Esophagus squamous epithelium (tissue), 5 donors: ENCODE measurements at places on chromosomes 3 and 15.

GRCh38 chr3:2635511-2635910 is 474.7 kb downstream of the IL5RA start:
- no peak overlapping the region for H3K27ac ChIP-seq
- no peaks in the 10 kb centered on the region for H3K36me3 ChIP-seq
- no peak overlapping the region for H3K4me3 ChIP-seq
- DNase-seq: no peak
- no peaks in the 10 kb centered on the region for H3K4me1 ChIP-seq

- no peak overlapping the region for H3K4me3 ChIP-seq
- no peaks in the 10 kb centered on the region for H3K27me3 ChIP-seq
- H3K4me1 ChIP-seq: peaks cover 8% of the 10 kb centered on the region
- H3K36me3 ChIP-seq: no peaks in the 10 kb centered on the region
- no peak overlapping the region for H3K27ac ChIP-seq
- no peak for DNase-seq
Observed at GRCh38 chr3:157073810-157074209, 86.1 kb downstream of the CCNL1 start.

GRCh38 chr3:114080201-114080600 is 23.7 kb downstream of the QTRT2 start:
- H3K27ac ChIP-seq: no peak overlapping the region
- H3K4me1 ChIP-seq: no peaks in the 10 kb centered on the region
- DNase-seq: no peak
- peaks cover 10% of the 10 kb centered on the region for H3K36me3 ChIP-seq
- no peak overlapping the region for H3K4me3 ChIP-seq
- H3K27me3 ChIP-seq: no peaks in the 10 kb centered on the region

DNA sequence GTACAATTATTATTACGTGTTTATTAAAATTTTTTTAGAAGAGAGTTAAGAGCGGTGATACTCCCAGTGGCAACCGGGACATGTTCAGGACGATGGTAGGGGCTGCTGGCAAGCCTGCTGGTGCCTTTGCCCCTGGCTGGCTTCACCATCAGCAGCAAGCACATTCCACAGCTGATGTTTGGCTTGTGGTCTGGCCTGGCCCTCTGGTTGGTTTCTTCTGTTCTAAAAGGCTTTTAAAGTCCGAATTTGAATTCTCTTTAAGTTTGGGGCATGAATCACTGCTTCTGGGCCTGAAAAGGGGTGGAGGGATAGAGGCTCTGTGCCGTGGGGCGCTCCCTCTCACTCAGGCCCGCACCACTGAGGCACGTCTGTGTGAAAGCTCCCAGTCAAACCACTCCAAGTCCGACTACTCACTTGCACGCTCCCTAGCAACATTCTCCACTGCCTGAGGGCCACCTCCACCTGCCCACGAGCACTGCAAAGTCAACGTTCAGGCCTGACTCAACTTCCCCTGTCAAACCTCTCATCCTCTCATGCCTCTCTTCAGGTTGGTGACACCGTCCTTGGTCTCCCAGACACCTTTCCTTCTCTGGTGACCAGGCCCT is 10.1 kb downstream of the ITGA11 start:
- no peaks in the 10 kb centered on the region for H3K27me3 ChIP-seq
- H3K36me3 ChIP-seq: no peaks in the 10 kb centered on the region
- peak overlapping the region; percentile 49 for H3K27ac ChIP-seq
- no peak overlapping the region for H3K4me3 ChIP-seq
- peaks cover 20% of the 10 kb centered on the region for H3K4me1 ChIP-seq

GRCh38 chr3:135243616-135244015 is 448.6 kb downstream of the EPHB1 start:
- no peak overlapping the region for H3K4me3 ChIP-seq
- no peak overlapping the region for H3K27ac ChIP-seq
- no peak for DNase-seq
- no peaks in the 10 kb centered on the region for H3K4me1 ChIP-seq
- no peaks in the 10 kb centered on the region for H3K27me3 ChIP-seq
- H3K36me3 ChIP-seq: no peaks in the 10 kb centered on the region

- H3K27me3 ChIP-seq: no peaks in the 10 kb centered on the region
- H3K27ac ChIP-seq: no peak overlapping the region
- H3K4me1 ChIP-seq: no peaks in the 10 kb centered on the region
- DNase-seq: no peak
Observed at GRCh38 chr3:24110051-24110450, 165.0 kb downstream of the NR1D2 start.

DNA sequence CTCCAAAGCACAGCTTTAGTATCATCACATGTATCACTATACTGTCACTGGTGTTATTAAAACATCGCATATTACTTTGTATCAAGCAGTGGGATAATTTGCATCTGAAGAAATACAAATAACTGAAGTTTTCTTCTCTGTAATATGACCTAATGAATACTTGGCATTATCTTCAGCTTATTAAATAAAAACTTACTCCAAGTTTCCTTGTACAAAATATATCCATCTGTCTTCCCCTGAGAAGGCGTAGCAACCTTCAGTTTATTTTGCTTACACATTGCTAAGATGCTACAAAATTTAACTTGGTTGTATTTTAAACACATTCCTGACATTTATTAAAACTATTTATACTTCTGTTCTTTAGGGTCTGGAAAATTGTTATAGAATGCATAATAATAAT is 13.7 kb downstream of the FGF7 start:
- H3K4me3 ChIP-seq: no peak overlapping the region
- peak overlapping the region; percentile 10 for H3K27ac ChIP-seq
- peaks cover 27% of the 10 kb centered on the region for H3K4me1 ChIP-seq
- no peak for DNase-seq
- H3K27me3 ChIP-seq: no peaks in the 10 kb centered on the region
- H3K36me3 ChIP-seq: no peaks in the 10 kb centered on the region

GRCh38 chr3:18372786-18373405 is 52.2 kb downstream of the SATB1 start:
- no peak overlapping the region for H3K27ac ChIP-seq
- no peaks in the 10 kb centered on the region for H3K4me1 ChIP-seq
- no peak for DNase-seq
- H3K36me3 ChIP-seq: no peaks in the 10 kb centered on the region

GRCh38 chr3:64958199-64958843 is 270.5 kb upstream of the ADAMTS9 start:
- H3K4me1 ChIP-seq: peaks cover 16% of the 10 kb centered on the region
- peak overlapping the region; percentile 18 for H3K27ac ChIP-seq
- H3K4me3 ChIP-seq: no peak overlapping the region
- H3K36me3 ChIP-seq: no peaks in the 10 kb centered on the region

DNA sequence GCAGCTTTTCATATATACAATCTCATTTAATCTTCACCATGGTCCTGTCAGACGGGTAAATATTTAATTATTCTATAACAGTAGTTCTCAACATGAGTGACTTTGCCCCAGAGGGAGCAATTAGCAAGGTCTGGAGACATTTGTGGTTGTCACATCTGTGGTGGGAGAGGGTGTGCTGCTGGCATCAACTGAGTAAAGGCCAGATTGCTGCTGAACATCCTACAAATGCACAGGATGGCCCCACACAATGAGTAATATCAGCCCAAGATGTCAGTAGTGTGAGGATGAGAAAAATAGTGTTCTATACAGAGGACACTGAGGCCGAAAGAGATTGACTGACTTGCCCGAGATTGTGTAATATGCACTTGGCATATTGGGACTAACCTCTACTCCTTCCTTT is 156.0 kb downstream of the AGBL1 start:
- H3K27ac ChIP-seq: no peak overlapping the region
- DNase-seq: no peak
- H3K4me3 ChIP-seq: no peak overlapping the region
- H3K27me3 ChIP-seq: peaks cover 22% of the 10 kb centered on the region
- peaks cover 9% of the 10 kb centered on the region for H3K4me1 ChIP-seq

DNA sequence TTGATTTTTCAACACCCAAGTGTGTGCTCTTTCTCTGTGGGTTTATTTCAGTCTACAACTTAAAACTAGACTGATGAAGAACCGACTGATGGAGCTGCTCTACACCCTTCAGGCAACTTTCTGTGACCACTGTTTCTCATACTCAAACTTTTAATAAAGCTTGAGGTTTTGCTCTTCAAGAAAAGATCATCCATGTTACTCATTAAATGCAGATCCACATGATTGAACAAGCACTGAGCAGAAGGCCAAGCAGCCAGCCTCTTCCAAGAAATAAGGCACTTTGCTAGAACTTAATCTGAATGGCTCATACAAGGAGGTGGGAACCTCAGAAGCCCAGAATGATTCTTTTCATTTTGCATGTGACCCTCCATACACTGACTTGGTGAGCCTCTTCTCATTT is 8.7 kb downstream of the SLC27A2 start:
- H3K27ac ChIP-seq: no peak overlapping the region
- H3K4me3 ChIP-seq: no peak overlapping the region
- no peaks in the 10 kb centered on the region for H3K36me3 ChIP-seq

DNA sequence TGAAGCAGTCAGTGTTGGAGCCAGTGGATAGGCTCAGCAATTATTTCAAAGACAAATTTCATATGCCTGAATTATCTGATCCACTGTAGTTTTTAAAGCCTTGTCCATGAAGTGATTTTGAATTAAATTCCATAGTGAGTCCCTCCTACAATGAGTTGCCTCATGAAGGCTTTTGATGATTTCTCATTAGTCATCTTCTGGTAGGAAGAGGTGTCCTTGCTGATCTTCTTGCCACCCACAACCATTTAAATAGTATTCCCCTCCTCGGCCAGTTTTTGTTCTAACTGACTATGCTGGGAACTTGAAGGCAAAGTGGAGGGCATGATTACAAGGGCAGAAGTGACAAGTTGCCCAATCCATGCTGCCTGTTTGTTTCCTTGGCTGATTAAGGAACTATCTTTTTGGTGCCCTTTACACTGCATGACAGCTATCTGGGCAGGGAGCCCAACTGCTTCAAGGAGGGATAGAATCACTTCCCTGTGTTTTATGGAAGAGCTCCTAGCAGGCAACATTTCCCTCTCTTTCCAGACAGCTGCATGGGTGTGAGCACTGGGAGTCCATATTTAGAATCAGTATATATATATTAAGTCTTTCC is 617.5 kb downstream of the ZPLD1 start:
- H3K27me3 ChIP-seq: no peaks in the 10 kb centered on the region
- H3K4me3 ChIP-seq: no peak overlapping the region
- no peaks in the 10 kb centered on the region for H3K36me3 ChIP-seq
- no peaks in the 10 kb centered on the region for H3K4me1 ChIP-seq
- DNase-seq: no peak

GRCh38 chr3:156181509-156181908 is 61.1 kb downstream of the KCNAB1 start:
- H3K27ac ChIP-seq: no peak overlapping the region
- no peak overlapping the region for H3K4me3 ChIP-seq
- no peaks in the 10 kb centered on the region for H3K36me3 ChIP-seq
- H3K27me3 ChIP-seq: no peaks in the 10 kb centered on the region

DNA sequence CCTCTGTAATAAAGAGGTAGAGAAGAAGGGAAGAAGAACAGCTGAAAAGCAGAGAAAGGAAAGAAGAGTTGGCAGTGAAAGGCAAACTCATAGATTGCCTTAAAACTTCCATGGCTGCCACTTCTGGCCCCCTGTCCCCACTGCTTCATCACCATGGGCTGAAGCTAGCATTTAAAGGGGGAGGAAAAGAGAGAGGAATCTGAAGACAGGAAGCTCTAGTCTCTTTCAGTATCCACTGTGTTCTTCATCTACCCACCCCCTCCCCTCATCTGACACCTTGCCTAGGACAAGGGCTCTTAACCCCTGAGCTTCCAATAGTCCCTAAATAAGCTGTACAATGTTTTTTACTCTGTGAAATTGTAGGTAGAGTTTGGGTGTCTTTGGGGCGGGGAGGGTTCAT is 60.6 kb downstream of the ALCAM start:
- H3K27me3 ChIP-seq: no peaks in the 10 kb centered on the region
- no peak overlapping the region for H3K4me3 ChIP-seq
- H3K27ac ChIP-seq: no peak overlapping the region
- no peaks in the 10 kb centered on the region for H3K4me1 ChIP-seq
- no peak for DNase-seq

GRCh38 chr3:177606891-177607290 is 409.6 kb upstream of the TBL1XR1 start:
- peaks cover 24% of the 10 kb centered on the region for H3K4me1 ChIP-seq
- H3K27me3 ChIP-seq: no peaks in the 10 kb centered on the region
- peak overlapping the region; percentile 54 for H3K27ac ChIP-seq

GRCh38 chr3:37243820-37244748 is 69.7 kb upstream of the LRRFIP2 start:
- H3K36me3 ChIP-seq: no peaks in the 10 kb centered on the region
- peak overlapping the region; percentile 91 for H3K4me3 ChIP-seq
- peak; percentile 9 for DNase-seq
- H3K27ac ChIP-seq: peak overlapping the region; percentile 96

GRCh38 chr3:98038286-98038685 is 3.2 kb upstream of the GABRR3 start:
- peaks cover 34% of the 10 kb centered on the region for H3K27me3 ChIP-seq
- H3K4me3 ChIP-seq: no peak overlapping the region
- no peak for DNase-seq
- peaks cover 3% of the 10 kb centered on the region for H3K4me1 ChIP-seq
- no peak overlapping the region for H3K27ac ChIP-seq

DNA sequence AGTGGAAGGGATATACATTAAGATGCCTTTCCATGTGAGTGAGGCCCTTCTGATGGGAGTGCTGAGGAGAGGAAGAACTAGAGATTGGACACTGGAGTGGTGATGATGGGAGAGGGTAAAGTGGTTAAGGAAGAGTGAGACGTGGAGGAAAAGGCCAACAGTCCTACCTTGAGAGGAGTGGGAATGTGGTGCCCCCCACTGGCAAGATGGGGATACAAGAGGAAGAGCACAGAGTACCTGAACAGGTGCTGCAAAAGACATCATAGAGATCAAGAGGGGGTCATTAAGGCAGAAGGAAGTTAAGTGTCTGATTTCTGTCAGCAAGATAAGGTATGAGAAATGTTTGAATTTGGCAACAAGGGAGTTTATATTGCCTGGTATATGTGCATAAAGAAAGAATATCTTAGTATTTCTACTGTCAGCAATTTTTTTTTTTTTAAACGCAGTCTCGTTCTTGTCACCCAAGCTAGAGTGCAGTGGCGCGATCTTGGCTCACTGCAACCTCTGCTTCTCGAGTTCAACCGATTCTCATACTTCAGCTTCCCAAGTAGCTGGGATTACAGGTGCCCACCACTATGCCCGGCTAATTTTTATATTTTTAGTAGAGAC is 34.0 kb downstream of the ARIH2 start:
- no peaks in the 10 kb centered on the region for H3K36me3 ChIP-seq
- no peak for DNase-seq
- H3K27ac ChIP-seq: no peak overlapping the region
- H3K4me3 ChIP-seq: no peak overlapping the region
- H3K27me3 ChIP-seq: no peaks in the 10 kb centered on the region
- H3K4me1 ChIP-seq: no peaks in the 10 kb centered on the region

DNA sequence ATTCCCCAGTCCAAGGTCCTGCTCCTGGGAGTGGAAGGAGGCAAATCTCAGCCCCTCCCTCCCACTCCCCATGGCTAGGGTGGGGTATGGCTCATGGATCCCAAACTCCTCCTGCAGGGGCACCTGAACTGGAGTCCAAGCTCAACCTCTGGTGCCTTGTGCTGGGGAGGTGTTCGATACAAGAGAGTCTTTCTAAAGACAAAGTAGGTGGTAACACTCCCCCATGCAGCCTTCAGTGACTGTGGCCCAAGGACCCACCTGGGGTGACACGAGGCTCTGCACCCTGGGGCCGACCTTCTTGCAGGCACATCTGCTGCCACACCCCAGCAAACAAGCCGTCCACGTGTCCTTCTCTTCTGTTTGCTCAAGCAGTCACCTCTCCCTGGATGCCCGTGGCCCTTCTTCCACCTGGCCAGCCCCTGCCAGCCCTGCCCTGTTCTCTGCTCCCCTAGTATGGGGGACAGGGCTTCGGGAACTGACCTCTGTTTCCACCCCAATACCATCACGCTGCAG is 36.7 kb upstream of the SLC6A11 start:
- no peaks in the 10 kb centered on the region for H3K27me3 ChIP-seq
- no peaks in the 10 kb centered on the region for H3K36me3 ChIP-seq
- DNase-seq: no peak
- H3K27ac ChIP-seq: no peak overlapping the region

GRCh38 chr3:186783731-186784515 is 546 bp downstream of the EIF4A2 start:
- no peak for DNase-seq
- H3K36me3 ChIP-seq: peaks cover 32% of the 10 kb centered on the region
- H3K27ac ChIP-seq: peak overlapping the region; percentile 100
